ENCODE measurements at places on chromosomes 5 and 9.

- DNase-seq = peak; percentile 22
Observed at GRCh38 chr5:123455640-123456039, 32.4 kb upstream of the CEP120 start.

- DNase-seq = no peak
Observed at GRCh38 chr5:119468286-119468685, 16.0 kb downstream of the HSD17B4 start.

GRCh38 chr5:153159616-153160015, 330.9 kb upstream of the GRIA1 start:
- no peak for DNase-seq

DNA sequence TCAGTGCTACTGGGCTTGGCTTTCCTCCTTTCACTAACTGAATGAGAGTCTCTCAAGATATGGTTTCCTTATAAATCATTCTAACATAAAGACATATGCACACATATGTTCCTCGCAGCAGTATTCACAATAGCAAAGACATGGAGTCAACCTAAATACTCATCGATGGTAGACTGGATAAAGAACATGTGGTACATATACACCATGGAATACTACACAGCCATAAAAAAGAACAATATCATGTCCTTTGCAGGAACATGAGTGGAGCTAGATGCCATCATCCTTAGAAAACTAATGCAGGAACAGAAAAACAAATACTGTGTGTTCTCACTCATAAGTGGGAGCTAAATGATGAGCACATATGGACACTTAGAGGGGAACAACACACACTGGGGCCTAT, 32.5 kb upstream of the HMHB1 start:
- no peak for DNase-seq

DNA sequence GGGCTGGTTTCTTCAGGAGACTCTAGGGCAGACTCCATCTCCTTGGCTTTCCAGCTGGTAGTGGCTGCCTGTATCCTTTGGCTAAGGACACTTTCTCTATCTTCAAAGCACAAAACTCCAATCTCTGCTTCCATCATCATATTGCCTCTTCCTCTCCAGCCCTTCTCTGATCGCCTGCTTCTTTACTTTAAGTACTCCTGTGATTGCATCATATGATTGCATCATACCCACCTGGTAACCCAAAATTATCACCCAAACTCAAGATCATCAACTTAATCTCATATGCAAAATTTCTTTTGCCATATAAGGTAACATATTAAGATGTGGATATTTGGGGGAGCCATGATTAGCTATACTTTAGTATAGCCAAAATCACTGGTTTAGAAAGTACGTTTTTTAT, 1092.6 kb upstream of the CDH6 start:
- DNase-seq = no peak

- DNase-seq = no peak
Observed at GRCh38 chr9:91986248-91986647, 36.2 kb upstream of the ROR2 start.

DNA sequence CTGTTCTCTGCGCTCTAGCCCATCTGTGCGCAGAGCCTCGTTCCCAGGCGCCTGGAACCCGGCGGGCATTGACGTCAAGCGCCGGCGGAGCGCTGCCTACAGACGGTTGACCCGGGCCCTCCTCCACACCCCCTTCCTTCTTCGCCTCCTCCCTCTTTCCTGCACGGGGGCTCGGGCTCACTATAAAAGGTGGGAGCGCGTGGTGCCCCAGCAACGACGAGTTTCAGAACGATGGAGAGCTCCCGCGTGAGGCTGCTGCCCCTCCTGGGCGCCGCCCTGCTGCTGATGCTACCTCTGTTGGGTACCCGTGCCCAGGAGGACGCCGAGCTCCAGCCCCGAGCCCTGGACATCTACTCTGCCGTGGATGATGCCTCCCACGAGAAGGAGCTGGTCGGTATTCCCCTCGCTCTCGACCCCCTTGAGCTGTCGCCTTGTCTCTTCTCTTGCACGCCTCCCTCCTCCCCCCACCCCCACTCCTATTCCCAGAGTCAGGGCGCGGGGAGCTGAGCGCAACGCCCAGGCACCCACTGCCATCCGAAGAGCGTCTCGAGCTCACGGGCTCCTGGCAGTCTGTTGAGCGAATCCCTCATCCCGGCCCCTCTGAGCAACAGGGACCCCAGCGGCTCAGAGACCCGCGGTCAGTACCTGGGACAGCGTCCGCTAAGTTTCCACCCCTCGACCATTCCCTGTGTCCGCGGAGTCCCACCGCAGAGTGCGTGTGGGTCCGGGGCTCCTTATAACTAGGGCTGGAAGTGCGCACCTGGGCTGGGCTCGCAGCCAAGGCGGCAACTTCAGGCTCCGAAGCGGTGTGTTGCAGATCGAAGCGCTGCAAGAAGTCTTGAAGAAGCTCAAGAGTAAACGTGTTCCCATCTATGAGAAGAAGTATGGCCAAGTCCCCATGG, at the start of gene CARTPT:
TSS of gene CARTPT (plus strand) at position 213 of the 902 bp plus-strand sequence. CDS start at position 232, 19 bp downstream.
- DNase-seq = no peak

All from inflammatory macrophage (primary cell).